Ureter (tissue), 1 donor: ENCODE measurements at places on chromosomes 11 and 22.

- peak; percentile 56 for DNase-seq
These were observed 58.4 kb upstream of the PSMA1 start for GRCh38 chr11:14578541-14578956.

GRCh38 chr11:107882095-107882820, 23.7 kb upstream of the SLC35F2 start:
- no peak for DNase-seq

DNA sequence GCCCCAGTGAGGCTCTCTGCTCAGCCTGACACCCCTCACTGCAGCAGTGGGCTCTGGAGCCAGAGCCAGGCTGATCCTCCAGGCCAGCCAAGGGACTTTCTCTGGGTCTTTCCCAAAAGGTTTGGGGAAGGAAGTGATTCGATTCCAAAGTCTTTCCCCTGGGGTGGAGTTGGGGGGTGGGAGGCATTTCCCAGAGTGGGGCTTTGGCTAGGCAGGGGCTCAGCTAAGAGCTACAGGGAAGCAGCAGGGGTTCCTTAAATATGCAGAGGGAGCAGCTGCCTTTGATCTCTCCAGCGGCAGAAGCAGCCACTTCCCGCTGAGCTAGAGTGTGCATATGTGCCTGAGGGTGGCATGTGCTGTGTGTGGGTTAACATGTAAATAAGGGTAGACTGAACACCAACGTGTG, 192.9 kb downstream of the INSC start:
- DNase-seq = no peak

- no peak for DNase-seq
These were observed 1.6 kb upstream of the LGALS2 start for GRCh38 chr22:37581504-37581903.

GRCh38 chr11:41988951-41989572, 529.6 kb upstream of the LRRC4C start:
- DNase-seq = no peak

GRCh38 chr11:99199341-99199740, 178.6 kb downstream of the CNTN5 start:
- DNase-seq = no peak

DNA sequence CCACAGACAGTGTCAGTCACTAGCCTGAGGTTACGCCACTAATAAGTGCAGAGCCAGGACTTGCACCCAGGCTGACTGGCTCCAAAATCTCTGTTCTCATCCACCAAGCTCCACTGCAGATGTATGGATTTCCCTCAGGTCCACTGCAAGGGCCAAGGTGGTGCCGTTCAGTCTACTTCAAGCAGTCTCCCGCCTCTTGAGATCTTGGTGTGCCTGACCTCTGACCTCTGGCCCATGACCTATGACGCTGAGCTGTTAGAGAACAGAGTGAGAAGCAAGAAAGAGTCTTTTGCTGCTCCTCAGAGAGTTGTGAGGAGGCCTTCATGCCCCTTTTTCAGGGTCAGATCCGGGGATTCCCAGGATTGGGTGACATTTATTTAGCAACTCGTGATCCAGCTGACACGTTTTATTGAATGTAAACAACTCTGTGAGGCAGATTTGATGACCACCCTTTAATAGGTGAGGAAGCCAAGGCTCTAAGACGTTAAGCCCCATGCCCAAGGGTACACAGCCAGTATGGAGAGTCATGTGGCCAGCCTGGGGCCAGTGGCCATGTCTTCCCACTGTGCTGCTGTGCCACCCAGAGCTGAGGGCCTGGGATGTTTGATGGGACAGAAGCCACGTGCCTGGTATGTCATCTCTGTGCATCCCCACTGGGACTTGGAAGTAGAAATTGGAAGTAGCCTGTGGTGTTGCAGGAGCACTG, 25.2 kb downstream of the DCPS start:
- DNase-seq = no peak

- no peak for DNase-seq
These were observed 159.0 kb downstream of the SBF2 start for GRCh38 chr11:10134975-10135481.

GRCh38 chr22:42695294-42695693, 25.4 kb downstream of the A4GALT start:
- DNase-seq = no peak

DNA sequence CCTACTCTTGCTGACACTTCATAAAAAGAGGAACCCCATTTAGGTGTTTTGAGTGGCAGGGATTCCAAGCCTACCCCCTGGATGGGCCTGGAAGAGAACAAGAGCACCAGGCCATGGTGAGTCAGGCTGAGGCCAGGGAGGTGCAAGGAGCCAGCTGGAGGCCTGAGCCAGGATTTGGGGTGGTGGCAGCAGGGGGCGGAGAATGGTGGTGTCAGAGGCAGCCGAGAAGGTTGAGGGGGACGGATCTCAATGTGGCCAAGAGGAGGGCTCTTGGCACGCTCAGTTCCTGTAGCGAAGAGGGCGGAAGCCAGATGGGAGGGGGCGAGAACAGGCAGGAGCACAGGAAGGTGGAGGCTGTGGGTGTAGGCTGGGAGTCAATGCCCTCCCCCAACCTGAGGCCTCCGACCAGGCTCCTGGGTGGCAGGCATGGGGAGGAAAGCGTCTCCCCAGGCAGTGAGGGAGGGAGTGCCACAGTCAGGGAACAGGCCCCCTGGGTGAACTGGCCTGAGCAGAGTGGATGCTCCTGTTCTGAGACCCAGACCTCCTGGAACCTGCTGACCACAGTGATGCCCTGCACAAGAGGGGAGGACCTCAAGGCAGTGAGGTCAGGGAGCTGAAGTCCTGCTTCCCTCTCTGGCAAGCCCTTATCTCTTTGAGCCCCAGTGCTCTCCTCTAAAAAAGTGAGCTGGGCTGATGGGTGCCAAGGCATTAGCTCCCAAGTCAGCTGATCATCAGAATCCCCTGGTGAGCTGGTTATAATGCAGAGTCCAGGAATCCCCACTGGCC, 13.9 kb downstream of the RTN4RL2 start:
- no peak for DNase-seq

DNA sequence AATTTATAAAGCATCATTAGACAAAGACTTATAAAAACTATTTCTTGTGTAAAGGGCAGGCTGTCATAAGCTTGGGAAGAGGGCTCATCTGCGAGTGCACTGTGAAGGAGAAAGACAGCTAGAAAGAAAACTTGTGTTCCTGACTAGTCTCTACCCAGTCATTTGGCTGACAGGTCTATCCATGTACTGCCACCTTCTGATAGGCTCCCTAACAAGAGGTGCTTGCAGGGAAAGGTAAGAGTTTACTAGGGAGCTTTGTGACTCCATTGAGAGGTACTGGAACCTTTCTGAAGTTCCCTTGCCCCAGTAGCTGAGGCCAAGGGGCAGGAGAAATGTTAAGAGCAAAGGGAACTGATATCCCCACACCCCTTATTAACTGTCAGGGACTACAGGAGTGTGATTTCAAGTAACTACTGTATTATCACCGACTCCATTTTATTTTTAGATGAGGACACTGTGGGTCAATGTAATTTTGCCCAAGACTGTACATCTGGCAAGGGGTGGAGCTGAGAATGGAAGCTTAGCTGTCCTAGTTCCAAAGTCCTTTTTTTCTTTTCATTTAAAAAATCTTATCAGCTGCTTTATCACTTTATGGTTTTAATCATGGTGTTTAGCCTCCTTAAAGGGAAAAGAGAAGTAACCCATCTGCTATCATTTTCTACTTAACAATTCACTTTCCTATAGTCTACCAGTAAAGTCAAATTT, 129.4 kb downstream of the ARHGAP20 start:
- no peak for DNase-seq

GRCh38 chr11:60971520-60971919, at the start of gene CD6:
Gene CD6, plus strand, starts transcription at chr11:60971680. Its CDS starts 186 bp downstream, at chr11:60971866.
- DNase-seq = no peak

GRCh38 chr11:64204464-64204989, 2.0 kb upstream of the FERMT3 start:
- DNase-seq = peak; percentile 89

- peak; percentile 91 for DNase-seq
These were observed 772 bp downstream of the SLC25A45 start for GRCh38 chr11:65381716-65382032.

GRCh38 chr22:50059881-50060262, 1.8 kb upstream of the TTLL8 start:
- no peak for DNase-seq

- DNase-seq = no peak
These were observed 15.1 kb downstream of the ADM start for GRCh38 chr11:10319702-10320558.

GRCh38 chr11:12279672-12280108, 97.7 kb upstream of the PARVA start:
- DNase-seq = peak; percentile 32

GRCh38 chr22:23256986-23257888, 76.9 kb downstream of the BCR start:
- DNase-seq = peak; percentile 72

DNA sequence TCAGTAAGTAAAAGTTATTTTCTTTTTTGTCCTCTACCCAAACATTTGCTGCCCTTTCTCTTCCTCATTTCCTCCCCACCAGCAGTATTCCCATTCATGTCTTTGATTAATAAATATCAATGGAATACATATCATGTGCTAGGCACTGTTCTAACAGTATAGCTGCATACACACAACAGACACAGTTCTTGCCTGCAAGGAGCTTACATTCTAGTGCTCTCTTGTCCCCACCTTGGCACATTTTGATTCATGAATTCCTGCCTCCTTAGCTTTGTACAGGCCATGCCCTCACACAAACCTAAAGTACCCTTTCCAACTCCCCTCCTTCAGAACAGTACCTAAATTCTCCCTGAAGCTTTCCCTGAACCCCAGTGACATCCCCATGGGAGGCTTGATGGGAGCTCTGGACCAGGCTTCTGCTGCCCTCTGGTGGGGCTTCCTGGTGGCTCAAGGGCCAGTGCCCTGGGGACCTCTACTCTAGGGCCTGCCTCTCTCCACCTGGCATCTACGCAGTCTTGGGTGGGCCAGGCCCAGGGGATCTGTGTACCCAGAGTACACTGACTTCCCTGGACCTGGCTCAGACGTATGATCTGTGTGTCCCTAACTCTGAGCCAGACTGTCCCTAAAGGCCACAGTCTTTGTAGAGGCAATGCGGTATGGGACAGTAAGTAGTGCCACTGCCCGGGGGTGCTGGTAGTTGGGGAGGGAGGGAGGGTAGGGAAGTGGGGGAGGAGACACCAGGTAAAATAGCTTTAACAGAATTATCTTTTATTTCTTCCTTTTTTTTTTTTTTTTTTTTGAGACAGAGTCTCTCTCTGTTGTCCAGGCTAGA, 14.1 kb downstream of the RPS13 start:
- DNase-seq = peak; percentile 54

- DNase-seq = no peak
These were observed 64.5 kb upstream of the LARGE1 start for GRCh38 chr22:33984656-33985285.

- DNase-seq = no peak
These were observed 29.7 kb upstream of the IGLL5 start for GRCh38 chr22:22857607-22858558.

- DNase-seq = no peak
These were observed 18.9 kb upstream of the GAL start for GRCh38 chr11:68665436-68665835.

DNA sequence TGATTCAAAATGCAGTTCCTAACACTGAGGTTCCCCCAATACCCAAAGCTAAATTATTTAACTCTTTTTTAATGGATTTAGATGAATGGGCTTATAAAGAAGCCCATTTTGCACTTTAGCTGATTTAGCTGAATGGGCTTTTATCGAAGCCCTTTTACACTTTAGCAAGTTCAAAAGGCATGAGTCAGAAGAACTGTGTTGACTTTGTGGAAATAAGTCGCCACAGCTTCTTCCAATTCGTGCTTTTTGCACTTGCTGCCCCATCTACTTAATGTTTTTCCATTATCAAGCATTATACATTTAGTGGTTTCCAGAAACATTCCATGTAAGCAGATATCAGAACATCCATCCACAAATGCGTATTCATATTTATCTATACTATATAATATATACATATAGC, 20.5 kb upstream of the GRIA4 start:
- no peak for DNase-seq

GRCh38 chr11:1870721-1871466, 18.0 kb downstream of the LSP1 start:
- DNase-seq = no peak
